ENCODE measurements at places on chromosomes 3 and 15.

DNA sequence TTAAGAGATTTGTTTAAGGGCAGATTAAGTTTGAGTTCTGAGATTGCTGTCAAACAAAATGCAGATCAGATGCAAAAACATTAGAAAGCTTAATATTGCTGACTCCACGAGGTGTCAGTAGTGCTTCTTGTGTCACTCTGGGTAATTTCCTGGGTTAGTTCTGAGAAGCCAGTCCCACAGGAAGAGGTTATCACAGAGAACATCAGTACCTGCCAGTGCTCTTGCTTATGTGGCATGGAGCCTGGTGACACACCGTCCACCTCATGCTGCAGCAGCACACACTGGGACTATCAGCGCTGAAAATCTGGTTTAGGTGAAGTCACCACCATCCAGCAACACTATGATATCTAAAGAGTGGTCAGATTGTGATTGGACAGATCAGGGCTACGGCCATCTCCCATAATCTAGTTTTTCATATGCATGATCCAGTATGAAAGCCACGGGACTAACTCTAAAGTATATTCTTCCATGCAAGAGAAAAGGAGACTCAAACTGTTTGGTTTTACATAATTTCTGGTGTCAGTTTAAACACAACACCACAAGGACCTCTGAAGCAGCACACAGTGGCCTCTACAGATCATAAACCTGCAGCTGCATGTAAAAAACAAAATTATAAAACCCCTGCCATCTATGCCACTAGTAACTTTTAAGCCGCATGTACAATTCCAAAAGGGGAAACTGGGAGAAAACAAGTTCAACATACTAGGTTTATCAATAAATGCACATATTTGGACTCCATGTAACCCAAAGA, 36.1 kb upstream of the MYO5C start:
- peak; percentile 83 for DNase-seq

DNA sequence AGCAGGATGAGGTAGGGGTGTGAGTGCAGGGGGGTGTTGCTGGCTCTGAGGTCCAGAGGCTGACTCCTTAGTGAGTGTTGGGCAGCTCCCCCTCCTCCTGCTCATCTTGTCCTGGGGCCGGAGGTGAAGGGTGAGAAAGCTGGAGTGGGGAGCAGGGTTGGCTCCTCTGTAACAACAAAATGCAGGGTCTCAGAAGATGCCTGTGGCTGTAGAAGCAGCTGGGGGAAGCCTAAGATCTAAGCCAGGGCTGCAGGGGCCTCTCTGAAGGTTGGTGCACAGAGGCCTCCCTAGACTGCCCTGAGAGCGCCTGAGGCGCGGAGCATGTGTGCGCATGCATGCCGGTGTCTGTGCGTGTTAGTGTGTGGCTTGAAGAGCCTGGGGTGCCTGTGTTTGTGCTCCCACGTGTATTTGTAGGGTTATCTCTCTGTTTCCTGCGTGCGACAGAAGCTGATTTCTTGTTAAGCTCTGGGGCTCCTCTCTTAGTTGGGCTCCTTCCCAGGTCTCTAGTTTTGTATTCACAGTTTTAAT, 5.3 kb upstream of the HDAC11 start:
- DNase-seq = no peak

- DNase-seq = no peak
Measured at GRCh38 chr3:29513236-29513635, 232.4 kb downstream of the RBMS3 start.

GRCh38 chr3:82448320-82448719, 686.9 kb upstream of the GBE1 start:
- DNase-seq = no peak

- no peak for DNase-seq
Measured at GRCh38 chr15:82095803-82096202, 50.0 kb upstream of the MEX3B start.

DNA sequence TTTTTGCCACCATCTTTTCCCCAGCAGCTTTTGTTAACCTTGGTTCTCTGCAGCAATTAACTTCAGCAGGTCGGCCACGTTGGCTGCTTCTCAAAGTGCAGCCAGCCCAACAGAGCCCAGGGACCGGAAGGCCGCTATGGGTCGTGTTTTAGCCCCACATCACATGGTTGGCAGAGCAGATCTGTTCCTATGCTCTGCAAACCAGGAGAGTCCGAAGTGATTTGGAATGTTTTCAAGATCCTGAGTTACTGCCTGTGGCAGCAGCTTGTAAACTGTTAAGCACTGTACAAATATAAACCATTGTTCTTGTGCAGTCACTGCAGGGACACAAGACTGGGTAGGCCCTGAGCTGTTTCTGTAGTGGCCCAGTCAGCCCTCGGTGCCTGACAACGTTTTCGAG, 69.6 kb upstream of the MYZAP start:
- no peak for DNase-seq

GRCh38 chr3:139283301-139283700, 60.5 kb upstream of the MRPS22 start:
- no peak for DNase-seq

- DNase-seq = no peak
Measured at GRCh38 chr15:32869776-32870175, 152.0 kb downstream of the GREM1 start.

- DNase-seq = no peak
Measured at GRCh38 chr3:128748557-128748956, 22.6 kb downstream of the RAB7A start.

DNA sequence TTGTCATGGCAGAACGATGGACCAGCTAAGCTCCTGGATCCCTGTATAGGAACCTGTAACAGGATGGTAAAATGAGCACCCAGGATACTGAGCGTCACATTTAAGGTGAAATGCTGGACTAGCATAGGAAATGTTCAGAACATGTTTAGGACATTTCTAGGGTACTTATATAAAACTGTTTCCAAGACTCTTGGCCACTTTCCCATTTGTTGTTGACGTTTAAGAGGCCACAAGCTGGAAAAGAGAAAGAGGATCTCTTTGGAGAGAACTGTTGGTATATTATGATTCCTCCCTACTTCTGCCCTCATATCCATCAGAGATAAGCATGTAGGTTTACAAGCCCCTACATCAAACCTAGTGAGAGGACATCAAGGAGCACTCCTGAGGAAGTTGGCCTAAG, 57.5 kb downstream of the SCN11A start:
- DNase-seq = no peak

DNA sequence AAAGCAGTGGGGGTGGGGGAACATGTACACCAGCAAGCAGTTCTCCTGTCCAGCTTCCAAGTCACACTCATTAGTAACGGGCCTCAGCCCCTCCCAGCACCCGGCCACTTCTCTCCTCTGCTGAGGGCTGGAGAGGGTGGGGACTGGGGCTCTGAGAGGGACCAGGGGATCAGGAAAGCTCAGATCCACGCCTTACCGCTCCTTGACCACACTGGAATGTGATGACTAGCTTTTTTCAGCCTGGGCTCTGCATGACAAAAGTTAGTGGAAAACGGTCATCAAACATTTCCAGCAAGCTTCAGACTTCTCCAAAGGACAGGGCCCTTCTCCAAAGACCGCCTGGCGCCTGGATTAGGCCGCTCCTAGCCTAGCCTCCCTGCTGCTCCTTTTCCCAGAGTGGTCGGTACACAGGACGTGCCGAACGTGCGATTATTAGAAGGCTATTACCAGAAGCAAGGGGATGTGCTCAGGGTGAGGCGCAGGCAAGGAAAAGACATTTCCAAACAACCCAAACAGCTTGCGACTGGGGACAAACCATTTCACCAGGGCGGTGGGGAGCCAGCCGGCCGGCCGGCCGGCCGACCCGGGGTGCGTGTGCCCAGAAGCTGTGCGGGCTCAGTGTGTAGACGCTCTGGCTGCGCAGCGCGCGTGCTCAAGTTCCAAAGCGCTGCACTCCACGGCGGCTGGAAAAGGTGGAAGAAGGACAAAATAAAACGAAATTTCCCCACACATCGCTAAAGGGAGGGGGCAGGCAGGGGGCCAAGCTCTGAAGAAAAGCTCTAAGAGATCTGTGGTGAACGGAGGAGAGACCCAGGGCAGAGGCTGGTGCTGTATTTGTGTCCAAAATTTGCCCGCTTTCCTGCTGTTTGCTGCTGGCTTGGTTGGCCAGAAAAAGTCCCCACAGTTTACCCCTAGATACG, 51.0 kb upstream of the SSR3 start:
- DNase-seq = no peak

DNA sequence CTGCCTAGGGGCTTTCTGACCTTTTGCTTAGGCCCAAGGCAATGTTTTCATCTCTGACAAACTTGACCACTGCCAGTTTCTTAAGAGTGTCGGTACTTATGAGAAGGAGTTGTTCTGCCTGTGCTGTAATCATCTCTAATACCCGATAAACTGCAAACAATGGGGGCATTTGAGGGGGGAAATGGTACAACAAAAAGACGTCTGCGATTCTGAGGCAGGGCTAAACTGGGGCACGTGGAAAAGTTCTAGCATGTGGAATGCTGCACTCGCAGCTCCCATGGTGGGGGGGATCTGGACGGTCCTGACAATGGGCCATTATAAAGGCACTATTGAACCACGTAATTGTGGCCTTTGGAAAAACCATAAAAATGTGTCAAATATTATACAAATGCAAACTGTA, 73.1 kb upstream of the SAMMSON start:
- no peak for DNase-seq

DNA sequence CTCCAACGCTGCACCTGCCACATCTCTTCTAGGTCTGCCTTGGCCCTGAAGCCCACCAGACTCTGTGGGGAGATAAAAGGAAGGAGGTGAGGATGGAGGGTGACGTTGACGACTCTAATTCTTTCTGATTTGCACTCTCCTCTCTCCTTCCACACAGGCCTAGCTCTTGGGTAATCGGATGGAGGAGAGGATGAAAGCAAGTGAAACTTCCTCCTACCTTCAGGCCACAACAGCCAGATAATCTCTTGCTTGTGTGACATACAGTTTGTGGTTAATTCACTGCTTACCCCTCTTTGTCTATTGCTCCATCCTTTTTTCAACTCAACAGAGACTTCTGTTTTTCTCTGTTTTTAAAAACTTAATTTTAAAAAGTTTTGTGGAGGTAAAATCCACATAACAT, 208.1 kb downstream of the SV2B start:
- peak; percentile 25 for DNase-seq

- DNase-seq = no peak
Measured at GRCh38 chr3:120753810-120754209, 11.3 kb downstream of the GTF2E1 start.

GRCh38 chr15:33508703-33509102, 197.9 kb downstream of the RYR3 start:
- no peak for DNase-seq

DNA sequence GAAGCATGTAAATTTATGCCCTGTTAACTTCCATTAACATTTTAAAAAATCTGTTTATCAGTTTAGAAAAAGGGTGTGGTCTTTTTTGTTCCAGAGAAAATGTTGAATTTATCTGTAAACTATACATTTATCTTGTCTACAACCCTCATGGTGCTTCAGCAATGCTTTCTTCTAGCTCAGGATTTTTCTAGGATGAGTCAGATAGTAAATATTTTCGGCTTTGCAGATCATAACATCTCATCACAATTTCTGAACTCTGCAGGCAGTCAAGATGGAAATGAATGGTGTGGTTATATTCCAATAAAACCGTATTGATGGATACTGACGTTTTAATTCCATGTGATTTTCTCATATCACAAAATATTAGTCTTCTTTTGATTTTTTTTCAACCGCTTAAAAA, 70.5 kb upstream of the FOXB1 start:
- DNase-seq = no peak

GRCh38 chr3:122942937-122943827, 84.4 kb downstream of the SEMA5B start:
- DNase-seq = no peak

DNA sequence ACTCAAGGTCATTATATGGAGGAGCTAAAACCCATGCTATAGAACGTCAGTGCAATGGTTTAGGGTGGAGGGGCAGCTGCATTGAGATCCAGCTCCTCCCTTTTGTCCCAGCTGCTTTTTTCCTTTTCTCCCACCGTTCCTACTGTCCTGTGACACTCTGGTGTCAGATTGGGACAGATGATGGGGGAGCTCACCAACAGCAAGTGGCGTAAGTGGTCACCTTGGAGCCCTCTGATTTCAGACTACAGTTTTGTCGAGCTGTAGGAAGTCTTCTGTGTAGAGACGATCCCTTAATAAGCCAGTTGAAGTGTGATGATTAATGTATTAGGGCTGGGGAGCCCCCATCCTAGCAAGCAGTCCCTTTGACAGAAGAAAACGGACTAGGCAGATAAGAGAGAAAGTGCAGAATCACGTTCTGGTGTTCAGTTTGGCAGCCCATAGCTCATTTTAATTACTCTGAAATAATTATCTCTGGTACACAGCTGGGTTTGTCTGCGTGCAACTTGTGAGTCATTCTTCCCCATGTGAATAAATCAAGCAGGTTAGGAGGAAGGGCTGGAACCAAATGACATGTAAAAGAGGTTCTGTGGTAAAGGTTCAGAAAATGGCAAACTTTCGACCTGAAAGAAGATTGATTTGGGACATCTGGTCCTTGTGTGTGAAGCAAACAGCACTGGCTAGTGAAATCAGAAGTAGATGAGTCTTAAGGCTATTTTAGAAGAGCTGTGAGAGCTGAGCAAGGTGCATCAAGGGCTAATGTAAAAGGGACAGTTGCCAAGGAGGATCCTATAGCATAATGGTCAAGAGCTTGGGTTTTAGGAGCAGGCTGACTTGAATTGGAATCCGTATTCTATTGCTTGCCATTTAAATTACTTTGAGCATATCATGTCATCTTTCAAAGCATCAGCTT, 241.4 kb downstream of the EDEM1 start:
- DNase-seq = no peak

DNA sequence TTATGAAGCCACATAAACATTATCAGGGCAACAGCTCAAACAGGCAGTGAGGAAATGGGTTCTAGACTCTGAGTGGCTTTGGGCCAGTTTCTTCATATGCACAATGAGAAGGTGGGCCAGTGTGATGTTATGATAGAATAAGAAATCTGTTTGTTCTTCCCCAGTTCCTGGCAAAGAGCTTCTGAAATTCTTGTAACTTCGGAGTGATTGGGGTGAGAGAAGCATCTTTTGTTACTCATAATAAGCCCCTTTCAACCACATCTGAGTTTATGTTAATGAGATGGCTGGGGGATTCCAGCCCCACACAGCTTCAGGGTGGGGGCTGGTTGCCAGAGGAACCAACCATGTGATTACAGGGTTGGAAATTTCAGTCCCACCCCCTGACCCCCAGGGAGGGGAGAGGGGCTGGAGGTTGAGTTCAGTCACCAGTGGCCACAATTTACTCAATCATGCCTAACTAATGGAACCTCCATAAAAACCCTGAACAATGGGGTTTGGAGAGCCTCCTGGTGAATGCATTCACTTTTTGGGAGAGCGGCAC, 57.0 kb upstream of the FRMD4B start:
- DNase-seq = no peak

DNA sequence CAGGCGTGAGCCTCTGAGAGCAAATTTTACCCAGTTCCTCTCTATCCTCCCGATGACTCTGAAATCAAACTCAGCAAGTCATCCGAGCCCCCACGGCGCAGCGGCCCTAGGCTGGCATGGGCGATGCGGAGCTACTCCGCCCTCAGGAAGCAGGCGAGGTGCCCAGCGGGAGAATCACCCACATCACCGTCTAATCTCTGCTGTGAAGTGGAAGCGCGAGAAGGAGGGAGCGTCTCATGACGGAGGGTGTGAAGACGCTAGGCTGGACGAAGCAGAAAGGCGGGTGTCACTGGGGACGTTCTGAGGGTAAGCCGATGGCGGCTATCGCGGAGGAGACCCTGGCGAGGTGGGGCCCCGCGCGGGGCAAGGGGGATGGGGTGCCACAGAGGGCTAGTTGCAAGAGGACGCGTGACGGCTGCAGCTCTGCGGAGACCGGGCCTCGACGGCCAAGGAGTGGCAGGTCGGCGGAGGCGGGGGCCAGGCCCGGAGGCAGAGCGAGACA, 9.1 kb upstream of the GNAI2 start:
- peak; percentile 45 for DNase-seq

All from CD4-positive, alpha-beta T cell treated with Interleukin-21 for 1 hour (primary cell).